ENCODE measurements at places on chromosomes 3 and 15.

GRCh38 chr3:102024270-102024904, 175.1 kb downstream of the NFKBIZ start:
- no peak for DNase-seq

GRCh38 chr3:11691767-11692531, 48.2 kb upstream of the VGLL4 start:
- no peak for DNase-seq

- no peak for DNase-seq
These were observed 101.7 kb downstream of the PPP2R3A start for GRCh38 chr3:136067211-136067610.

DNA sequence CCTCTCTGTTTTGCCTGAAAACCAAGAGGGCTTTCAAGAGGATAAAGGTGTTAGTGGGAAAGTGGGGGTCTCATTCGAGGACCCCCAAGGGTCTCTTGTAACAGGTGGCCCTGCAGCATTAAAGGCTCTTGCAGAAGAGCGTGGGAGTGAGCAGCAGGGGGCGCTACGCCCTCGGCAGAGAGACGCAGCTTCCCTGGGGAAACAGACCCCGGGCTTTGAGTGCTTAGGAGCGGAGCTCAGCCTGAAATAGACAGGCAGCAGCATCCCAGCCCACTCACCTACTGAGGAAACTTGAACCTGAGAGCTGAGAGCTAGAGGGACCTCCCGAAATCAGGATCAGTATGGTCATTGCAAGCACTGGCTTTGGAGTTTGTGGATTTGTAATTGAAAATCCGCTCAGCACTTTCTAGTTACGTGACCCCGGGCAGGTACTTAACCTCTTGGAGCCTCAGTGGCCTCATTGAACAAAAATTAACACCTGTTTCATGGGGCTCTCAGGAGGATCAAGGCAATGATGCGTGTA, 25.7 kb downstream of the RPLP1 start:
- DNase-seq: no peak

GRCh38 chr3:36496684-36497633, 116.7 kb downstream of the STAC start:
- DNase-seq: no peak

GRCh38 chr3:32487781-32488473, 14.7 kb downstream of the CMTM6 start:
- no peak for DNase-seq

- DNase-seq: no peak
These were observed 799.1 kb upstream of the NECTIN3 start for GRCh38 chr3:110272525-110272924.

- no peak for DNase-seq
These were observed 1.6 kb upstream of the MTHFS start for GRCh38 chr15:79898369-79898768.

DNA sequence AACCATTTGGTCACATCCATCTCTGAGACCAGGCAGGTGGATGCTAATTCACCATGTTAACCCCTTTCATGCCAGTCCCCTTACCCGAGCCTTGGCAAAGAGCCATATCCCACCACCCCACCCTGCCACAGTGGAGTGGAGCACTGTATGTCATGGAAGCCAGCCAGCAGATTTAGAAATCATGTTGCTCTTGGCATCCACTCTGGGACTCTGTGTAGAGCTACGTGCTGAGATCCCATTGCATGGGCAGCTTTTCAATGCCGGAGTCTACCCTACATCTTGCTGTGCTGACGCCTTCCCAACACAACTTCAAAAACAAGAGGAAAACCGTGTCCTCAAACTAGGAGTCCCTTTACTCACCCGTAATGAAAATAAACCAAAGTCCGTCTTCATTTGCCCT, 131.0 kb downstream of the NTRK3 start:
- DNase-seq: no peak

DNA sequence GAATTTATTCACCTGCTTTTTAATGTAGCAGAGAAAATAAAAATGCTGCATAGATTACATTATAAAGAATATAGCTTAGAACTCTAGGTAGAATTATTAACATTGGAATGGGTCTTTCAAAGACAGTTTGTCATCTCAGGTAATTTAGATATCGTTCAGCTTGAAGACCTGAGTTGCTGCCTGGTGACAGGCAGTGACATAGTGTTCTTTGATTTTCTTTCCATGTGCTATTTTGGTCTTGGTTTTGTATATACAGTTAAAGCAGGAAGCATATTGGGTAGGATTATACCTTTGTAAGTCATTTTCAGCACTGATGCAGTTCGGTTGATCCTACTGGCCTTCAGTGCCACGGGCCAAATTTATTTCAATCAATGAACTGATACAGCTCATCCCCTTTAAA, 98.7 kb downstream of the BBX start:
- DNase-seq: no peak

GRCh38 chr15:72236381-72237003, 5.5 kb upstream of the PKM start:
- DNase-seq: no peak
